Thymus (tissue), 14 donors: ENCODE measurements at places on chromosomes 2 and 18.

- no peak for DNase-seq
These were observed 5.3 kb upstream of the PXDN start for GRCh38 chr2:1749489-1750119.

GRCh38 chr2:190720691-190721090 is 71.8 kb downstream of the NAB1 start:
- DNase-seq, result no peak

DNA sequence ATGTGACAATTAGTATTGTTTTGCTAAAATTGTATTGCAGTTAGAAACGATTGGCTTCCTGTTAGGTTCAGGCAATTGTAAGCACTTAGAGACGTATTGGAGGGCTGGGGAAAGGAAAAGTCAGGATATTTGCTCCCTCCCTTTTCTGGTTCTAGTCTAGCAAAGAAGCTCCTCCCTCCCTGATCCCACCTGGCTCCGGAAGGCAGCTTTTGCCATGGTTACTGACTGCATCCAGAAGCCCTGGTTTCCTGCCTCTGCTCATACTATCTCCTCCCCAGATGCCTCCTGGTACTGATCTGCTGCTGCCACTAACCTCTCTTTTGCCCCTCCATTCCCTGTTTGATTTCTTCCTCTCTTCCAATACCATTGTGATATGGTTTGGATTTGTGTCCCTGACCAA is 275.9 kb downstream of the MREG start:
- no peak for DNase-seq

DNA sequence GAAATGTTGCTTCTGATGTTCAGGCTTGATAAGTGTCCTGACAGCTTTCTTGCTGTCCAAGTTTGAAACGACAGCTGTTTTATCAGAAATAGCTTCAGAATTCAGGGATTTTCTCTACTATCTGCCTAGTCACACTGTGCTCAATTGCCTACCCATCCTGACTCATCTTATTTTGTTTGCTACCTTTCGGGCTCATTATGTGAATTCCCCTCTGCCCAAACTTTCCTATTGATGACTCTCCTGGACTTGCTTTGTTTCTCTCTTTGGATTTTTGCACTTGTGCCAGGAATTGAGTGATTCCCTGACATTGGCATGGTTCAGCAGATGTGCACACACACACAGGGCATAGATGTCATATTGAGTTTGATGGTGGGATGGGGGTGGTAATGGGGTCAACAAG is 1052.6 kb upstream of the PIK3C3 start:
- no peak for DNase-seq

DNA sequence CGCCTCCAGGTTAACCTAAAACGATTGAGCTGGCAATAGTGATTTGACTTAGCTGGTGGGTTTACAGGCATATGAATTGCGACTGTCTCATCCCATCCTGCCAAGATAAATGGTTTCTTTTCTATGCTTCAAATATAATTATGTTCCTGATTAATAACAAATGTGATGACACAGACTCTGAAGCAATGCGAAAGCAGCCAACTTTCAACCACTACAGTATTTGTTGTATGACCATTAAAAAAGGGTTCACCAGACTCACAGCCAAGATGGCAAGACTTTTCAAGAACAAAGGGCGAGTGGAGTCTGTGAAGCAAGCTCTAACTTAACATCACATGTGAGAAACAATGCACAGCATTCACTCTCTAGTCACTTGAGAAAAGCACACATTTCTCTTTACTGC is 186.6 kb downstream of the PID1 start:
- DNase-seq, result no peak

GRCh38 chr2:239337122-239337876 is 63.5 kb downstream of the HDAC4 start:
- DNase-seq, result no peak

DNA sequence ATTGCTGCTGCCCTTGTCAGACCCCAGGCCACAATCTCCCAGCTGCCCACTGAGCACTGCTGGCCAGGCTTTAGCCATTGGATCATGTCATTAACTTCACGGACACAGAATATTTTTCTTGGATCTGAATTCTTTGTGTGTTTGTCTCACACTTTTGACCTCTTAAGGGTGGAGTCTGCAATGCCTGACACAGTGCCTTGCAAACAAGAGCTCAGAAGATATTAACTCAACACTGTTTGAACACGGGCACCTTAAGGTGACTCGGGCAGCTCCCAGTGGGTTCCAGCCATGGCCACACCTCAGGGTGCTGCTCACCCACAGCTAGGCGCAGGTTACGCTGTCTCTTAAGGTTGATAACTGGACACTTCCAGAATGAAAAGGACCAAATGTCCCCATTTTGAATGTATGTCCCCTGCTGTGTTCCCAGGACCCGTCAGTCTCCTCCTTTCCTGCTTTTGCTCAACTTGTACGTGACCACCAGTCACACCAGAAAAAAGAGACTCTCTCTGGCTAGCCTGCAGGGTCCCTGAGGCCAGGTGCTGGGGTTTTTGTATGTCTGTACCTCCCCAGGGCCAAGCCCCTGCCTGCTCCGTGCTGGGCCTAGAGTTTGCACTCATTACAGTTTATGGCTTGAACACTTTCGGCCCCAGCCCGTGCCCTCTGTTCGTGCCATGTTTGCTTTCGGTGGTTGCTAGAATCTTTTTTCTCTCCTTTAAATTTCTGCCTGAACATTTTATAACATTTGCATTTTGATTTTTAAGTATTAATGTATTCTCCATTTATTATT is 33.4 kb upstream of the TMEM131 start:
- DNase-seq, result no peak

DNA sequence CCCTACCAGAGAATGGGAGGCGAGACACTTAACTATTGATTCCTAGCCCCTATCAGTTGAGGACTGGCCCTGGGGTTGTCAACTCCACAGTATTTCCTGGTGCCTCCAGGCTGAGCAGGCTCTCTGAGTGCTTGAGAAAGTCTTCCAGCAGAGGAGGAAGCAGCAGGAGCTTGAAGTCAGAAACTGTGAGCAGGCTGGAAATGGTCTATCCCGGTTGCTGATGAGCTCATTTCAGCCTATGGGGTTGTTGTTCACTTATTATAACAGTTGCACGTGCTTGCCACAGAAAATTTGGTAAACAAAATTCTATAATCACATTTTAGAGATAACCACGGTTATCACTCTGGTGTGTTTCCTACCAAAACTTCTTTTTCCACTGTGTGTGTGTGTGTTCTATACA is 254.7 kb upstream of the THUMPD2 start:
- no peak for DNase-seq

DNA sequence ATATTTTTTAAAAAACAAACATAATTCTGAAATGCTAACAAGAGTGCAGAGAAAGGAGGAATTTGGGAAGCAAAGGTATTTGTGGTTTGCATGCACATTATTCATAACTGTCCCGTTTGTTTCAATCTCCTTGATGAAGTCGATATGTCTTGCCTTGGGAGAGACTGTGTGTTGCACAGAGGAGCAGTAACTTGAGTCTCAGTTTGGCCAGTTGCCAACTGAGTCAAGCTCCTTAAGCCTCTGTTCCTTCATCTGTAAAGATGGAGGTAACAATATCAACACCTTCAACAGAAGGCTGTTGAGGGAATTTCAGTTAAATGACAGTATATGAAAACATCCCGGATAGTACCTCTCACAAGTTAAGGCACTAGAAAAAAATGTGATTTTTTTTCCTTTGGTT is 226.2 kb downstream of the ASXL3 start:
- no peak for DNase-seq

DNA sequence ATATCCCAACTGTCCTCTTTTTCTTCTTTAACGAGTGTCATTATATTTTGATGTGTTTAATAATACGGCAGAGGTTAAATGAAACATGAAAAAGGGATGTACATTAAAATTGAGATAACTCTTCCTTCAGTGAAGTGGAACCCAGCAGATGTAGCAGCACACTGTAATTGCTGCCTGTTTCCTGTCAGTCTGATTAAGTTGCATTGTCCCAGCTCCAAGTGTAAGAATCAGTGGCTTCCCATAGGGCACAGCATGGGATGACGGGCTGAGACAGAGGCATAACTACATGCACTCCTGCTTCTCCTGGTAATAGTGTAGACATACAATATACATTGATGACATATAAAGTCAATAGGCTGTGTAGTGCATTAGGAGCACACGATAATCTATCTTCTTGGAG is 175.8 kb upstream of the TCF4 start:
- no peak for DNase-seq

DNA sequence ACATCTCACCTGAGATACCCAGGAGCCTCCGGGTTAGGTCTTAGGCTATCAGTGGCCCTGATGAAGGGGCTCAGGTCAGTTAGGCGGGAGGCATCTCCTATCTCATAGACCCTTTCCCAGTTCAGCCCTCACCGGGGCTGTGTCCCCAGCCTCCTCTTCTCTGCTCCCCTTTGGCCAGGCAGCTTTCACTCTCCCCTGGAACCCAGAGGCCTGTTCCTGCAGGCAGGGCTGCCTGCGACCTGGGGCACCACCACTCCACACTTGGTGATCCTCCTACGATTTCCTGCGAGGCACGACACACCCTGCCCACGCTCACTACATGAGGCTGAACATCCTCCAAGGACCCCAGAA is 51.2 kb downstream of the SFXN5 start:
- no peak for DNase-seq

- DNase-seq, result no peak
These were observed 162.2 kb downstream of the BABAM2 start for GRCh38 chr2:28052691-28053090.

GRCh38 chr18:57833441-57834101 is 30.5 kb upstream of the ATP8B1 start:
- no peak for DNase-seq

- DNase-seq, result no peak
These were observed 529.8 kb upstream of the VRK2 start for GRCh38 chr2:57516698-57517340.

GRCh38 chr18:35075132-35075531 is 33.9 kb downstream of the MAPRE2 start:
- no peak for DNase-seq

DNA sequence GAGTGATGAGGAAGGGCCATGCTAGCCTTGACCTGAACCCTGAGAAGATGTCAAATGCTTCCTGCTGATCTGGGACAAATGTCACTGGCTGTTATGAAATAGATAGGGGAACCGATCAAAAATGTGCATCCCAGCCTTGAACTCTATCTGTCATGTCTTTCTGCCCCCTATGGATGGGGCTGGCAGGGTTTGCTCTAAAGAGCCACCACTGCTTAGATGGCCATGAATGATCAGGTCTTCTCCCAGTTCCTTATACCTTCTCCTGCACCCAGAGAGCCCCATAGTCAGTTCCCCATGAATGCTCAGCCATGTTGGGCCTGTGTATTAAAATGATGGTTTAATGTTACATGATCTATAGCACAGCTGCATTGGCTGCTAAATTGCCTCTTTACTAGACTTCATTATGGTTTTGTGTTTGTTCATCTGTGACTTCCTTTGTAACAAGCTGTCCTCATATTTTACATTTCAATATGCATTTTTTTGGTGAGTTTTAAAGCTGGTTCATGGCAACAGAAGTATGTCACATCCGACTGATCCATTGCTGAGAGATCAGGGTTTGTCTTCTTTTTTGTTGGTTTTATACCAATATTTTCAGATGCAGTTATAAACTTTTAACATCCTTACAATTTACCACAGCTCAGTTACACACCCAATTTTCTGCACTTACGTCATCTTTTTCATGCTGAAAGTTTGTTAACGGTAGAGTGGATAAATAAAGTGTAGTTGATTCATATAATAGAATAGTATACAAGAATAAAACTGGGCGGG is 56.3 kb upstream of the SMAD2 start:
- DNase-seq, result no peak

DNA sequence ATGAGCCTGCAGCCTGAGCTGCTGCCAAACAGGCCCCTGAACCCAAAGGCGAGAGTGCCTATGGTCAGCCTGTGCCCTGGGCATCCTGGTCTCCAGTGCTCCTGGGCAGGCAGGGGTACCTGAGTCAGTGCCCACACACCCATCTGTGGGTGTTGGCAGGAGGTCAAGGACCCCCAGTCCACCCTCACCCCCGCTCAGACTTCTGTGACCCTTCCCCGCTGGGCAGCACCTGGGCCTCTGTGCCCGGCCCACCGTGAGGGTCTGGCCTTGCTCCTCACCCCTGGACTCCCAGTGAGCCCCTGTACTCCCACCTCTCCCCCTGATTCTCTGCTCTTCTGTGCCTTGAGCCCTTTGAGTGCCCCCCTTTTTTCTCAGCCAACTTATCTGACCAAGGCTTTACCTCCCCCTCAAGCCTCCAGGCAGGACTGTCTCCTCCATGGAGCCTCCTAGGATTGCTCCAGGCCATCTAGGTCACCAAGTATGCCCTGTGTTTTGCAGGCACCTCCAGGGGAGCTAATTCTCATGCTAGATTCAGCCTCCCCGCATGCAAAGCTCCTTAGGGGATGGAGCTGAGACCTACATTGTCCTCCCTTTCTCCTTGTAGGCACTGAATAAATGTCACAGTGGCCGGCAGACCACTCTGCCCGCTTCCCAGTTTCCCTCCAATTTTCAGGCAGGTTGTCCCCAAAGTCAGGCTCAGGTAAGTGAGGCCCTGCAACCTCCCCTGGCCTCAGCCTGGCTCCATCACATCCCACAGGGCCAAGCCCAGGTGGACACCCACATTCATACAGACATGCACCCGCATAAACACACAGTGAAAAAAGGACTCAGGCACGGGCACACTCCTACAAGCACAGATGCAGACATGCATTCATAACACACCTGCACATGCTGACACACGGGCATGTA is 21.9 kb upstream of the PTMA start:
- DNase-seq, result no peak

DNA sequence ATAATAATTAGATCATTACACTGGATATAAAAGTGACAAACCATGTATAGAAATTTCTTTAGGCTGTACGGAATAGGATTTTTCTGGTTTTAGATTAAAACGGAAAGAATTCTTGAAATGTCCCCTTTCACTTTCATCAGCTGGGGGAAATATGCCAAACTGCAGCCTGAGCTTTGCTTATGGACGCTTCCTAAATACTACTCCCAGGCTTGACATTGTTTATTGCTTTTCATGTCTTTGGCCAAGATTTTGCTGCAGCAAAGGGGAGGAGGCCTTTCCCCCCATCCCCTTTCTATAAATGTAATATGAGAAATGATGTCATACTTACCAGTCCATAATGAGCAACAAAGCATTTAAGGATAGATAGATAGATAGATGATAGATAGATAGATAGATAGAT is 158.4 kb downstream of the MAP2 start:
- DNase-seq, result no peak

- DNase-seq, result no peak
These were observed 26.3 kb downstream of the RHOB start for GRCh38 chr2:20473128-20473527.

DNA sequence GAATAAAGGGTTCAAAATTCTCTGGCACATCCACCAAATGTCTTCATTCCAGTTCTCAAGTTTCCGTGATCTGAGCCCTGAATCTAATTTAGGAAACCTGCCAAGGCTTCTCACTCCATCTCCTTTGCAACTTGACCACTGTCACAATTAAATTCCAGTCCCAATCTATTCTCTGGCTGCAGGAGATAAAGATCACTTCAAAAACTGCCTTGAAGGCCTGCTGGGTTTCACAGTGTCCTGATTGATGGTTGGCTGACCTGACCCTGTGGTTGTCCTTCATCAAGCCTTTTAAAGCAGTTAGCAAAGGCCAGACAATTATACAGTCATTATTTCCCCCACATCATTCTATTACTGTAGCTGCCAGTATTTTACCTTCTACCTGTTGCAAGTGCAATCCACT is 60.3 kb upstream of the DNAJC10 start:
- DNase-seq, result no peak

- no peak for DNase-seq
These were observed 83.4 kb downstream of the TPGS2 start for GRCh38 chr18:36745219-36745975.

GRCh38 chr18:58177896-58178470 is 134.0 kb downstream of the NEDD4L start:
- DNase-seq, result no peak
